NCI-H446 treated with DMSO at 0.1 percent for 48 hours (cell line): ENCODE measurements at places on chromosomes 6 and 20.

- no peak for DNase-seq
These were observed 101.9 kb downstream of the TFAP2C start for GRCh38 chr20:56730996-56731395.

GRCh38 chr20:6588296-6588695, 179.2 kb upstream of the BMP2 start:
- no peak for DNase-seq

GRCh38 chr6:112603726-112604125, 256.6 kb downstream of the RFPL4B start:
- DNase-seq: no peak

DNA sequence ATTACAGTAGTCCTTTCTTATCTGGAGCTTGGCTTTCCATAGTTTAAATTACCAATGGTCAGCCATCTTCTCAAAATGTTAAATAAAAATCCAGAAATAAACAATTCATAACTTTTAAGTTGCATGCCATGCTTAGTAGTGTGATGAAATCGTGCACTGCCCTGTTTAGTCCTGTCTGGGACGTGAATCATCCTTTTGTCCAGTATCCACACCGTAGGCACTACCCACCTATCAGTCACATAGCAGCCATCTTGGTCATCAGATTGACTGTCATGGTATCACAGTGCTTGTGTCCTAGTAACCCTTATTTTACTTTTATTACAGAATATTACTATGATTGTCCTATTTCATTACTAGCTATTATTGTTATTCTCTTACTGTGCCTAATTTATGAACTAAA, 924.1 kb downstream of the EYS start:
- no peak for DNase-seq

DNA sequence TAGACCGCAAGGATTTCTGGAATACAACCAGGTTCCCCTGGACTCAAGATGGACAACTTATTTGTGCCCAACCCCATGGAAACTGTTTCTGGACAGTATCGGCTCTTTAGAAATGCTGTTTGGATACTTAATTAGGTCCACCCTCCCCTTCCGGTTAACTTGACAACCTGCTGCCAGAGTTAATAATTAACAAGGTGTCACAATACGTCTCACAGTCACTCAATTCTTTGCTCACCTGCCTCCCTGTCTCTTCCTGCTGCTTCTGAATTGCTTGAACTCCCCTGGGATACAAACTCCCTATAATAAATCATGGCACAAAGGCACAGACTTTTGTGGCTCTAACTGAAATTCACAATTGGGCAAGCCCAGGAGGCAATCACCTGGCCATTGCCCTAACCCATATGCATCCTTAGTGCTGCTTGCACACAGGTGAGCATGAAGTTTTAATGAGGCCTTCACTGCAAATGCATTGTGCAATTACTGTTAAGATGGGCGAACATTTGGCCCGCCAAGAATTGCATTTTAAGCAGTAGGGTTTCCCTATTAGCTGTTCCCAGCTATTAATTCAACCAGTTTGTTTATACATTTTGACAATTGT, 504.4 kb upstream of the NOX3 start:
- no peak for DNase-seq
